ENCODE measurements at places on chromosomes 12 and 14.

GRCh38 chr14:31060253-31060875, 34.2 kb upstream of the STRN3 start:
- DNase-seq, result no peak

DNA sequence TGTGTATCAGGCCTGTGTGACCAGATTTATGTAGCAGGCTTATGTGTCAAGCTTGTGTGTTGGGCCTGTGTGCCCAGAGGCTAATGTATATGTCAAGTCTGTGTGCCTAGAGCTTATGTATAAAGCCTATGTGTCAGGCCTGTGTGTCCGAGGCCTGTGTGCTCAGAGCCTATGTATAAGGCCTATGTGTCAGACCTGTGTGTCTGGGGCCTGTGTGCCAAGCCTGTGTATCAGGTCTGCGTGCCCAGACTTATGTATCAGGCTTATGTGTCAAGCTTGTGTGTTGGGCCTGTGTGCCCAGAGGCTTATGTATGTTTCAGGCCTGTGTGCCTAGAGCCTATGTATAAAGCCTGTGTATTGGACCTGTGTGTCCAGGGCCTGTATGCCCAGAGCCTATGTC, 249.3 kb upstream of the AVPR1A start:
- no peak for DNase-seq

DNA sequence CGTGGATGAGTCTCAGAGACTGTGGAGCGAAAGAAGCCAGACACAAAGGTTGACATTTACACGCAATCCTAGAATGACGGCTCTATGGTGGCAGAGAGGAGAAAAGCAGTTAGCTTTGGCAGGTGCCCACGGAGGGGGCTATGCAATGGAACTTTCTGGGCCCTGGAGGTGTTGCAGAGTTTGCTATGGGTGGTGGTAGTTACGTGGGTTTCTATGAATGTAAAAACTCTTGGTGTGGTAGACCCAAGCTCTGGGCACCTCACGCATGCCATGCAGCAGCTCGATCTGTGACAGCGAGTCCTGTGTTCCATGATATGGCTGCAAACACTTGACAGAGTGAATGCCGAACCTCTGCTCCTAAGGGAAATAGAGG, 5.0 kb upstream of the INF2 start:
- DNase-seq, result no peak

GRCh38 chr14:44778604-44779003, 183.1 kb downstream of the KLHL28 start:
- no peak for DNase-seq

- no peak for DNase-seq
Observed at GRCh38 chr12:111268738-111269572, 99.9 kb downstream of the PHETA1 start.

DNA sequence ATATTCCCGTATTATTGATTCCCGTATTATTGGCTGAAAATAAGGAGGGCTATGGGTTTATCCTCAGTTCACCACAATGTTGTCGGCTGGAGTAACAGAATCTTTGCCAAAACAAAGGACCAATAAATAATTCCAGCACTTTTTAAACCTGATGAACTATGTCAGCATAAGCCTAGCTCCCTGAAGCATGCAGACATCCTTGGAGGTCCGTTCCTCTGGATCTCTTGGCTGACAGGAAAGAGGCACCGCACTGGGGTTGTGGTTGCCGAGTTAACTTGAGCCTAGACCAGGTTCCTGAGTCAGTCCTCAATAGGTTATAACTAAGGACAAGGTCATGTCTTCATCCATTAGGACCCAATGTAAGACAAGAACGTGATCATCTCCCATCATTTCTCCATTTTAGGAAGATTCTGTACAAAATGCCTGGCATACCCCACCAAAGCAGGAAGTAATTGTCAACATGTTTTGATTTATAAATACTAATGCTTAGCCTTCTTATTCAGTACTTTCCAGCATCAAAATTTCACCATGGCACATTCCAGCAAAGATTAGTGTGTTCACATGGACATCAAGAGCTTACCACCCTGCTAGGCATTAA, 36.6 kb downstream of the NID2 start:
- DNase-seq, result no peak

- no peak for DNase-seq
Observed at GRCh38 chr12:94766397-94766796, 116.0 kb upstream of the TMCC3 start.

DNA sequence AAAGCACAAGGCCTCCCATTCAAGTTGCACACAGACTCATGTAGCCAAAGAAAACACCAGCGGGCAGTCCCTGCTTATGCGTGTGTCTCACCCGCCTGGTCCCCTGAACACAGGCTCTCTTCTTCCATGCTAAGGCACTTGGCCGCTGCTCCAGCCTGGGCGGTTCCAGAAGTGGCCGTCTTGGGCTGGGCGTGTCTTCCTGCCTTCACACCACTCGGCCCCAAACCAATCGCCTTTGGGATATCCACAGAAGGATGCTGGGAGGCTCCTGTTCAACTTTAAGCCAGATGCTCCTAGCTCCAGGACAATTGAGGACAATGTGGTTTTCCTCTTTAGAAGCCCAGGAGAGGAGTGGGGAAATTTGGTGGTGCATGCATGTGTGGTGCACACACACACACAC, 2.2 kb downstream of the SCARB1 start:
- DNase-seq, result no peak

Measured in D721Med (cell line).